Natural killer cell (primary cell): ENCODE measurements at places on chromosomes 4 and X. TPM values are rescaled to one million over a fixed set of nuclear protein-coding genes. Genes with fewer than 3 reads are reported as not detected.
A peak's percentile ranks its signal among the peaks of the same experiment; 100 is the strongest.

DNA sequence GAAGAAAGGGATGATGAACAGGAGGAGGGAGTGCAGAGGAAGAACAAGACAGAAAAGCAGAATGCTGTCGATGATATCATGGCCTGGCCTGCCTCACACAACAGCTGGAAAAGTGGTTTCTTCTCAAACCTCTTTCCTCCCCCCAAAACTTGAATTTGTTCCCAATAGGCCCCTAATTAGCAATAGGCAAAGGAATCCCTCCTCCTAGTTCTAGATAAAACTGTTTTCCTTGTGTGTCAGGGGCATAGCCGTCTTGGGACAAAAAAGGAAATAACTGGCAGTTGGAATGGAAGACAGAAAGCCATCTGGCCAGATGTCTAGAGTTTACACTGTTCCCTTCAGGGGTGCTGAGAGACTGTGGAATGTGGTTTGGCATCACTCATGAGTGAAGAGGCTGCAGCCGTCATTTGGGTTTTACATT lies 177.8 kb upstream of the C1QTNF7 start:
- DNase-seq: no peak

- DNase-seq: no peak
Observed at GRCh38 chr4:152577708-152578396, 42.0 kb upstream of the FBXW7 start.

DNA sequence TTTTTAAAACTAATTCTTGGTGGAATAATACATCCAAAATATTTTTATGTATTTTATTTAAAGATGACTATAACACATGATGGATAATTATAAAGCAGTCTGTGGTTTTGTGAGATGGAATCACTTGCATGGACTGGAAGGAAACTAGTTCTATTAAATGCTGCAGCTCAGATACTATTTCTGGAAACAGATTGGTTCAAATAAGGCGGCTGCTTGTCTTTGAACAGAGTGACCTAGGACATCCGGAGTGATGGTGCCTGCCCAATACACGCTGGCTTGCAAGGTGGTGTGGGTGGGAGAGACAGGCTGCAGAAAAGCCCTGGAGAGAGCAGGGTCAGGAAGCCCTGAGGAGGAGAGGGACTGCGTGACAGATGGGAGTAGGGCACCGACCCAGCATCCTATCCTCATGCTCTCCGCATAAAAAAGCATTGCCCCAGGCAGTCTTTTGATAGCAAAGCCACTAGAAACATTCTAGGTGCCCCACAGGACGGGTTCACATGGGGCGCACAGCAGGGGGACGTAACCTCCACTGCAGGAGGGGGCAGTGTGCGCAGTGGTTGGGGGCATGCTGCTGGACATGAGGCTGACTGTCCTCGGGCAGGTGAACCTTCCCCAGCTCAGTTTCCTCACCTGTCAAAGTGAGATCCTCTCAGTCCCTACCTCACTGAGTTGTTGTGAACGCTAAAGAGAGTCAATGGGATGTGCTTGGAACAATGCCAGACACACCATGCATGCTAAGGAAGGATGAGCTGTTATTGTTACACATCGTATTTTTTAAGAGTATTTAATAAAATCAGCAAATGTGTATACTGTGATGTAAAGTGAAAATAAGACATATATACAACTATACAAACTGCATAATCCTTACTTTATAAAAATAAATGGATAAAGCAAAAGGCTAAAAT lies 71.3 kb downstream of the EVC2 start:
- DNase-seq: no peak

DNA sequence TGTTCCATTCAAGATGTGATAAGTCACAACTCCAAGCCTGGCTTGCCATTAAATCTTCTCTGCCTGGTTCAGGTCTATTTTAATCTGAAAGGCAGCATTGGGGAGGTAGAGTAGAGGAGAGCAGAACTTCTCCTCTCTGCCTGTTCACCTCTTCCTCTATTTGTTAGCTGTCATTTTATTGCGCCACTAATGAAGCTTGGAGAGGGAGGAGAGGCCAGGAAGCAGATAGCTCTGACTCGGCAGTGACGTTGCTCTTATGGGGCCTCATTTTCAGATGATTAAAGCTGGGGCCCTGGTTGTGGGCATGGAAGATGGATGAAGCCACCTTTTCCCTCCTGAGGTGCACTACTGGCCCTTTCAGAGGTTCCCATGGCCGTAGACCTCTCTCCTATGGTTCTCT lies 207.3 kb downstream of the MID1IP1 start:
- DNase-seq: no peak

DNA sequence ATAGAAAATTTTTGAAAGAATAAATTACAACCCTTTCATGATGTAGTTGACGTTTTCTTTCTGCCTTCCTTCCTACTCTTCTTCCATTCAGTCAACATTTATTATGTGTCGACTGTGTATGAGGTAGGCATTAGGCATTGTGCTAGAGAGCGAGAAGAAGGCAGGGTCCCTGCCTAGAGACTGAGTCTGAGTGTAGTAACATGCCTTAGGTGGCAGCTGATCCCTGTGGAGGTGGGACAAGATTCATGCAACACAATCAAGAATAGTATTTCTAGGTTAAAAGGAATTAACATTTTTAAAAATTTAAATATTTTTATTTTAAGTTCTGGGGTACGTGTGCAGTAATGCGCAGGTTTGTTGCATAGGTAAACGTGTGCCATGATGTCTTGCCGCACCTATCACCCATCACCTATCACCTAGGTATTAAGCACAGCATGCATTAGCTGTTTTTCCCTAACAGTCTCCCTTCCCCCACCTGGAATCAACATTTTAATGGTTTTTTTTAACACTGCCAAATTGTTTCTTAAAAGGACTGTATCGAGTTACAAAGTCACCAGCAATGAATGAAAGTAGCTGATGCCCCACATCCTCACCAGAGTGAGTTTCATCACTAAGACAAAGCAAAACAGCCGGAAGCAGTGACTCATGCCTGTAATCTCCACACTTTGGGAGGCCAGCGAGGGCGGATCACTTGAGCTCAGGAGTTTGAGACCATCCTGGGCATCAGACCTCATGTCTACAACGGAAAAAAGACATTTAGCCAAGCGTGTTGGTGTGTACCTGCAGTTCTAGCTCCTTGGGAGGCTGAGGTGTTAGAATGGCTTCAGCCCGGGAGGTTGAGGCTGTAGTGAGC lies 84.0 kb downstream of the WWC2 start:
- peak; percentile 22 for DNase-seq

GRCh38 chr4:33063241-33063640 lies 2343.1 kb downstream of the PCDH7 start:
- DNase-seq: no peak

GRCh38 chr4:125538670-125539069 lies 223.9 kb downstream of the FAT4 start:
- DNase-seq: no peak

- no peak for DNase-seq
Observed at GRCh38 chrX:47060708-47061107, 17.5 kb upstream of the RGN start.

DNA sequence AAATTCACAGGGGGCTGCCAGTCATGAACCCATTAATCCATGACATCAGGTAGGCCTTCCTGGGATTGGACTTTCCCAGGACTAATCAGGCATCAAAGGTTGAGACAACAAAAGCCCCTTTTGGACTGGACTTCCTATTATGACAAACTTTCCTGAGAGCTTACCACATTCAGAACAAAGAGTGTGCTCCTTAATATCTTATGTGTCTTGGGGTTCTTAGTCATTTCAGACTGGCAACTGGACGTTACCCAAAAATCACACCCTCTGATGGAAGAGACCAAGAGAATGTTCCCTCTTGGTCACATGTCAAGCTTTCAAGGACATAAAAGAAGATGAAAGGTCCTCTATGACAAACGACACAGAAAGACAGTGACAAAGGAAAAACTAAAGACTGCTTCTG lies 31.6 kb upstream of the PPP1R2C start:
- DNase-seq: no peak

DNA sequence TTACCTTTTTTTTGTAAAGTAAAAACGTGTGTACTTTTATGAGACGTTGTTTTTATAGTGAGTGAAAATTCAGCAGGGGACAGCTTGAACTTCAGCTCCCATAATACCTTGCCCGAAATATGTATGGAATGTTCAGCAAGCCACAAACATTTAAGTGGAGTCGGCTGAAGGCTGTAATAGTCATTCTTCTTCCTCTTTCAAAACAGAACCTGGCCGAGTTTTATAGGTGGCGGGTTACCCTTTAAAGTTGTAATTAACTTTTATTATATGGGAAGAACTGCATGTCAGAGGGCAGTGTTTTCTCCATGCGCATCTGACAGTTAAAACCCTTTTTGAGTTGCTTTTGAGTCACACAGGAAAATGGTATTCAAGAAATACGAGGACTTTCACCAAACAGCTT lies 50.7 kb downstream of the CLDN34 start:
- no peak for DNase-seq

- DNase-seq: no peak
Observed at GRCh38 chrX:19188566-19188965, 66.3 kb upstream of the ADGRG2 start.

DNA sequence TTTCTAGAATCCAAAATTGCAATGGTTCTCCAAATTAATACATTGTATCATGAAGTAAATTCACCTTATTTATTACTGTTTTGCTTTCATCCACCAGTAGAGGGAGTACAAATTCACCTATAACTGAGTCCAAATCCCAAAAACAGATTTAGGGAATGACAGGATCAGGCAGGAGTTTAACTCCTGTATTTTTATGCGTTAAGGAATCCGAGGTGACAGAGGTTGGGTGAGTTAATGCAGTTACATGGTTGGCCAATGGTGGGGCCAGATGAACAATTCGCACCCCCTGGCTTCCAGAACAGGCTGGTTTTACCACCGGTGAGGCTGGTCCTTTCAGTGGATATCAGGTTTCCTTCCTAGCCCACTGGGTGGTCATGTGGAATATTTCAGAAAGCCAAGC lies 82.4 kb downstream of the MTNR1A start:
- DNase-seq: no peak

DNA sequence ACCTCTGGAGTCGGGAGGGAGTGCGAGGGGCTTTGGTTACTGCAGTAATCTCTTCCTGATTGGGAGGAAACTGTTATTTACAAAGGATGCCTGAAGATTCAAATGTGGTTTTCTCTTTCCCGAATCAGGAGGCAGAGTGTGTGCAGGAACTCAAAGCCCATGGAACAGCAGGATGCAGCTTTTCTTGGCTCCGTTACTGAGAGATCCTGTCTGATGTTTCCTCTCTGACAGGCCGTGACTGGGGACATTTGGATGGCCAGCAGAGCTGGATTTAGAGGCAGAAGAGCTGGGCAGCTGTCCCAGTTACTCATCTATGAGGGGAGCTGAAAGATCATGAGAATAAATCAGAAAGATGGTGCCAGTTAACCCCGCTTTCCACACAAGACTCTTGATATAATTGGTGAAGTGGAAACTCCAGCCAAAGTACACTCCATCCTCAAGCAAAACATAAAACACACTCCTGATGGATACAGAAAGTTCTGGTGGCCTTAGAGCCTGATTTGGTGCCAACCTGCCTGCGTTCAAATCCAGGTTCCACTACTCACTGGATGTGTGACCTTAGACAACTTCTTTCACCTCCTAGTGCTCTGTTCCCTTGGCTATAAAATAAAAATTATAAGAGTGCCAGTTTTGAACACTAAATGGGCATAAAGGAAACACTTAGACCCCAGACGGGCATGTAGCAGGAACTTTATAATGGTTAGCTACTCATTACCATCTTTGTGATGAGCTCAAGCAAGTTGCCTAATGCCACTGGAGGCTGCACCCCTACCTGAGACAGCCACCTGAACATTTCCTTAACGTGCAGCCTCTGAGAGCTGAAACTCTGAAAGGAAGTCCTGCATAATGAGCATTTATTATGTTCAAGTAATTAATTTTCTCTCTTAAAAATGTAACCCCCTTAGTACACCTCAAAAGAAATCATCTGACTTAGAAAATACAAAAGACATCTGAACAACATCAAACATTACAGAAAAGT lies 349.0 kb upstream of the GATB start:
- no peak for DNase-seq

GRCh38 chr4:96593422-96593821 lies 753.5 kb downstream of the PDHA2 start:
- DNase-seq: no peak

DNA sequence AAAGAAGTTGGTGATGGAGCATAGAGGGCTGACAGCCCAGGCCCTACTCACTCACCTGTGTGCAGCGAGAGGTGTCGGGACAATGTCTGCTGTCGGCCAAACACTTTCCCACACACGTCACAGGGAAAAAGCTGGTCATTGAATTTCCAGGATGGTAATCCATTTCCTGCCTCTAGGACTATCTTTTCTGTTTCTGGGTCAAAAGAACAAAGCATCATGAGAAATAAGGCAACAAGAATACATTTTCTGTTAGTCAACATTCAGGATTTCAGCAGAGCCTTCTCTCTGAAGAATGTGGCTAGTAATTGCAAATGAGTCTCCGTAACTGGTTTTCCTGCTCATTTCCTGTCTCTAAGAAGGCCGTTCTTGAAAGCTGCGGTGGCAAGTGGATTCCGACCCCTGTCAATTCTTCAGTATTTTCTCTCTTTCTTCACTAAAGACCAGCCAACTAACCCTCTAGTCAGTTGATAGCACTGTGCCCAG lies 99.4 kb downstream of the C4orf51 start:
- DNase-seq: no peak

DNA sequence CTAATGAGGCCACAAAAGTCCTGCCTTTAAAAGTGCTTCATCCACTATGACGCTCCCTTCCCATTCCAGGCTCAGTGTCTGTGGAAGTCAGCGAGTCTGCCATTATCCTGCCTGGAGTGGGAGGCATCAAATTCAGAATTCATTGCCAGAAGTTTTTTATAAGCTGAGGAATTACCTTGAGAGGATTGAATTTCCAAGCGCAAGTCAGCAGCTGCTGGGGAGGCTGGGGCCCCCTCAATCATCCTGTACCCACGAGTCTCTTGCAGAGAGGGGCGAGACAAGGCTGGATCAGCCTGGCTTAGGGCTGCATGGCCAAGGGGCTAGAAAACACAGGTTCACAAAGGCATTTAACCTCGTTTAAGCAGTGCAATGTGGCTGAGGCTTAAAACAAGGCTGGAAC lies 170.5 kb upstream of the NOCT start:
- no peak for DNase-seq

GRCh38 chr4:71639380-71639779 lies 144.5 kb downstream of the GC start:
- no peak for DNase-seq

GRCh38 chr4:160373911-160374310 lies 1271.0 kb downstream of the RAPGEF2 start:
- DNase-seq: no peak

DNA sequence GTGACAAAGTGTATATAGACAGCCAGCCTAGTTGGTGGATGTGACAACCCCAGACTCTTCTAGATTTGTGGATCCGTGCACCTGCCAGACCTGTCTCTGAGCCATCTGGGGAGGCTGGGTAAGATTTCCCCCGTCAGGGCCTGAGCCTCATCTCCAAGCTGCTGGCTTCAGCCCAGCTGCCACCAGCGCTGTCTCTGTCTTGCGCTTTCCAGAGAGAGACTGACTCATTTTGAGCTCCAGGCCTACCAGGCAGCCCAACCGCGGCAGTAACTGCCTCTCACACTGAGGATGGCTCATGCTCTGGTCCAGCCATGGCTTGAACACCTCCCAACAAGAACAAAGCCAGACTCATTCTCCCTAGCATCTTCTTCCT lies 26.4 kb downstream of the NOP14 start:
- peak; percentile 70 for DNase-seq

- no peak for DNase-seq
Observed at GRCh38 chr4:70927502-70928137, 25.5 kb downstream of the MOB1B start.

- peak; percentile 19 for DNase-seq
Observed at GRCh38 chr4:2040391-2041238, 18.5 kb upstream of the NAT8L start.

- peak; percentile 5 for DNase-seq
Observed at GRCh38 chr4:41257257-41257901, 651 bp downstream of the UCHL1 start.

NPY2R gene
- not detected for total RNA-seq

RS1 gene
- not detected for total RNA-seq

SPATA4 gene
- total RNA-seq: not detected

FAM9A gene
- not detected for total RNA-seq

ZNF275 gene
- total RNA-seq: 17.4 TPM
